ENCODE measurements at places on chromosomes 5 and 9. TPM values are rescaled to one million over a fixed set of nuclear protein-coding genes. Genes with fewer than 3 reads are reported as not detected.

Gene SLC46A2
- total RNA-seq, result not detected

Gene DHX29
- 11.3 TPM for total RNA-seq

DNA sequence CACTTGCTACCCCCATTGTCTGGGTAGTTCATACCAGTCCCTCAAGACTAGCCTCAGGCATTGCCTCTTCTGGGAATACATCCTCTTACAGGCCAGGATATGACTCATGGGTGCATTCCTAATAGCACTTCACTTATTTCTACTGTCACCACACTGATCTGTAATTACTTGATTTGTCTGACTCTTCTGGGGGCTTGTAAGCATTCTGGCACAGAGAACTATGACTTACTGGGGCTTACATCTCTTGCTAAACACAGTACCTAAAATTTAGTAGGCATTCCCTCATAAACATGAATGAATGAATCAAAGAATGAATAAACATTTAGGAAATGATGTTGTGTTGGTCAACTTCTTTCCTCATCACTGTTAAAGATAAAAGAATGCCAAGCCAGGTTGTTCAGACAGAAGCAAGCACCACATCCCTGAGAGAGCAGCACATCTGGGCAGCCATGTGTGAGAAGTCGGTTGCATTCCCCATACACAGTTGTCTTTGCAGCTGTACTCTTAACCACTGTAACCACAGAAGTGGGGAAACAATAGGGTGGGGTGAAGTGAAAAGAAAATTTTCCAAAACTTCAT, 27.6 kb downstream of the IL7R start:
- no peak for DNase-seq

- no peak for DNase-seq
Observed at GRCh38 chr5:157610990-157611389, 35.4 kb upstream of the ADAM19 start.

DNA sequence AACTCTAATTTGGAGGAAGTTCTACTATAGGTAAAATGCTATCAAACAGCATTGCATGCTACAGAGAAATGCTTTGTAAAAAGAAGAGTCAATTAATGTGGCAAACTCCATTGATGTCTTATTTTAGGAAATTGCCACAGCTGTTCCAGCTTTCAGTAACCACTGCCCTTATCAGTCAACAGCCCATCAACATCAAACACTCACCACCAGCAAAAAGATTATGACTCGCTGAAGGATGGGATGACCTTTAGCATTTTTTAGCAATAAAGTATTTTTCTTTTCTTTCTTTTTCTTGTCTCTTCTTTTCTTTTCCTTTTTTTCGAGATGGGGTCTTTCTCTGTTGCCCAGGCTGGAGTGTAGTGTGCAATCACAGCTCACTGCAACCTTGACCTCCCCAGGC, 26.0 kb downstream of the CRHBP start:
- DNase-seq, result no peak

DNA sequence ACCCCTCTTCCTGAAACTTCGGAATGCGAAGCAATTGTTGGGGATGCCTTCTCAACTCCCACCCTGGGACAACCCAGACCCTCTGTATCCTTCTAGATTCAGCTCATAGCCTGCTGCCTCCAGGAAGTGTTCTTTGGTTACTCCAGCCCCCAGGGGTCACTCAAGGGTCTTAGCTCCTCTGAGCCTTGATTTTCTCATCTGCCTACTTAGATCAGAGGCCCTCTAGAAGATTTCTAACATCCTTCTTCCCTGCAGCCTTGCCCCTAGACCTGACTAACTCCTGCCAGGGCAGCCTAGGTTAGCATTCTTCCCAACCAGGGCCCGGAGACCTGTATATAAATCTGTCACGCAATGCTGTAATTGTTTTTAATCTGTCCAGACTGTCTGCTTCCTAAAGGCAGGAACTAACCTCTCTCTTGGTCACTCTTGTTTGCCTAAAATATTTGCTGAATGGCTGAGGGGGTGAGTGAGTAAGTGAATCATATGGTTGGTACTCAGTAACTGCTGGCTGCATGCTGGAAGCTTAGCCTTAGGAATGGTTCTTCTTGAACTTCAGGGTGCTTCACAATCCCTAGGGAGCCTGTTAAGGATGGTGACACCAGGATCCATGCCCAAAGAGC, 8.2 kb downstream of the GALNT10 start:
- DNase-seq, result no peak

DNA sequence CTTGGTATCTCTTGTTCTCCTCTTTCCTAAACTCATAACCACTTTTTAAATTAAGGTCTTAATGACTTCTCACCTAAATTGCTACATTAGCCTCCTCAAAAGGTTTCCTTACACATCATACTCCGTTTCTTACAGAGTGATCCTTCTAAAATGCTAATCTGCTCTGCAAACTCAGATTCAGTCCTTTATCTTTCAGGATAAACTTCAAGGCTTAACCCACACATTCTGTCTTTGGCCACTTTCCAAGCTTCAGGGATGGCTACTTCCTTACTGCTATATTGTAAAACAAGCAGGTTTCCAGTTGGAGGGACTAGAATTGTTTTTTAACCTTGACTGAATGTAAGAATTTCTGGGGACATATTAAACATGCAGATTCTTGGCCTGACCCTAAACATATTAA, 105.5 kb upstream of the CHD1 start:
- no peak for DNase-seq

DNA sequence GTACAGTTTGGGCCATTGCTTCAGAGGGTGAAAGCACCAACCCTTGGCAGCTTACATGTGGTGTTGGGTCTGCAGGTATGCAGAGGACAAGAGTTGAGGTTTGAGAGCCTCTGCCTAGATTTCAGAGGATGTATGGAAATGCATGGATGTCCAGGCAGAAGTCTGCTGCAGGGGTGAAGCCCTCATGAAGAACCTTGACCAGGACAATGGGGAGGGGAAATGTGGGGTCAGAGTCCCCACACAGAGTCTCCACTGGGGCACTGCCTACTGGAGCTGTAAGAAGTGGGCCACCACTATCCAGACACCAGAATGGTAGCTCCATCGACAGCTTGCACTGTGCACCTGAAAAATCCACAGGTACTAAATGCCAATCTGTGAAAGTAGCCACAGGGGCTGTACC, 113.6 kb upstream of the SPATA31C2 start:
- no peak for DNase-seq

DNA sequence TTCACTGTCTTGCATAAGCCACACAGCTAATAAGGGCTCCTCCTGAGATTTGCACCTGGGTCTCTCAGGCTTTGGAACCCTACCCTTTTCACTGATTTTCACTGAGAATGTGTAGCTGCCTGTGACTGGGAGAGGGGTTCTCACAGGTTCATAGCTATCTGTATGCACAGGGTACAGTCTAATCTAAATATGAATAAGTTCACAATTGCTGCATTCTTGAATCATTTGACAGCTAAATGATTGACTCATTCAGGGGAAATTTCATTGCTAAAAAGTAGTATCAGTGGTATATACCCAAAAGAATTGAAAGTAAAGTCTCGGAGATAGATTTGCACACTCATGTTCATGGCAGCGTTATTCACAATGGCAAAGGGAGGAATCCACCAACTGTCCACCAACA, 140.7 kb downstream of the BOD1 start:
- no peak for DNase-seq

DNA sequence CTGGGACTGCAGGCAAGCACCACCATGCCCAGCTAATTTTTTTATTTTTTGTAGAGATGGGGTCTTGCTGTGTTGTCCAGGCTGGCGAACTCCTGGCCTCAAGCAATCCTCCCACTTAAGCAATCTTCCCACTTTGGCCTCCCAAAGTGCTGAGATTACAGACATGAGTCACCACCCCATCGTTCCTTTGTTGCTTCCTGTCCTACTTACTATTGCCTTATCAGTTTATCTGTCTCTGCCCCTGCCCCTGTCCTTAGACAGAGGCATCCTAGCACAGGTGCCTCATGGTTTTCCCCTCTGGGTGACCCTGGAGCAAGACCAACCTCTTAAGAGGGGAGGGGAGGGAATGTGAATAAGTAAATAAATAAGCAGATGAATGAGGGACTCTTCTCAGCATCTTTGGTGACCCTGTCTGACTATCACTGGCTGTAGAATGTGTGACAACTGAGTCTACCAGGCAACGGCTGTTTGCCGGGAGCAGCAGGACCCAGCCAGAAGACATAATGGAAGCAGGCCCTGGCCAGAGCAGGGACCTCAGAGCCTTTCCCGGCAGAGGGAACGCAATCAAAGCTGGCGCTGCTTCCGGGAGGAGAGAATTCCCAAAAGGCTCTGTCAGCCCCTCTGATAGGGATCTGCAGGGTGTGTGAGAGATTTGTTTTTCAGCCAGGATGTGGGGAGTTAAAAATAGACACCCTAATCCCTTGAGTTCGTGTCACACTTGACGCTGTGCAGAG, 43.8 kb upstream of the DAB2IP start:
- DNase-seq, result no peak

Measured in ascending aorta (tissue), 2 donors.